ENCODE measurements at places on chromosomes 2 and 18. TPM values are rescaled to one million over a fixed set of nuclear protein-coding genes. Genes with fewer than 3 reads are reported as not detected.

The TUBB8B gene
- not detected for total RNA-seq

The KCNJ3 gene
- 2.6 TPM for total RNA-seq

The IMPA2 gene
- total RNA-seq = 82.8 TPM

The NLRC4 gene
- 1.4 TPM for total RNA-seq

The IL1RL2 gene
- not detected for total RNA-seq

The SERPINB13 gene
- not detected for total RNA-seq

The GPR35 gene
- total RNA-seq = 2.2 TPM

The AQP4 gene
- total RNA-seq = 24.6 TPM

The SGO2 gene
- 1.5 TPM for total RNA-seq

The GKN2 gene
- not detected for total RNA-seq

The EVX2 gene
- not detected for total RNA-seq

The CYBRD1 gene
- total RNA-seq = 69.8 TPM

The LPIN1 gene
- total RNA-seq = 64.6 TPM

- no peak for DNase-seq
These were observed 30.6 kb upstream of the FAM237A start for GRCh38 chr2:206611736-206612135.

DNA sequence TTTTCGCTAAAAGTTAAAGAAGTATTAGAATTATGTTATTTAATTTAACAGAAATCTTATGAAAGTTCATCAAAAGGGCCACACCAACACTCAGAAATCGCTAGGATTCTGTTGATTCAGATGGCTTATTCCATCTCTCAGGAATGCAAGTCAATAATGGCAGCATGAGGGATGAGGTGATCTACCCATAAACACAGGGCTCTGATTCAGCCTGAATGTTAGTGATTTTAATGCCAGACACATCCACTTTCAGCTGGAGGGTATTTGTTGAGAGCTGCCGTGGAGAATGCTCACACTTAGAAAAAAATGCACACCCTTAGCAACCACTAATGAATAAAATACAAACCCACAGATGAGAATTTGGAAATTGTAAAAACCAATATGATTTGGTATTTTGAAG is 173.3 kb upstream of the ERBB4 start:
- no peak for DNase-seq

- DNase-seq = no peak
These were observed 55.5 kb upstream of the PIK3C3 start for GRCh38 chr18:41899535-41899934.

DNA sequence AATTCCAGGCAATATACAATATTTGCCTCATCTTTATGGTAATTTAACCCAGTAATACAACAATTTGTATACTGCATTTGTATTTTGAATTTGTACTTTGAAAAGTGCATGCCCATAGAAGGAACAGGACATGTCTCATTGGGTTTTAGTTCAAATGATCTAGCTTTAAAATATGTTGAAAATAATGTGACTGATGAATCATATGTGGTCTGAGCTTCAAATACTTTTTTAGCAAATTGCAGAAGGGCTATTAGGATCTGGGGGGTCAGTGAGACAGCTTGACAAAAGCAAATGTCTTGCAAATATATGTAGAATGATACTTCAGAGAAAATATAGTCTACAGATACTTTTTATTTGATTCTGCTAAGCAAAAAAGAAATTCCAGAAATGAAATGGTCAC is 248.9 kb downstream of the DCC start:
- no peak for DNase-seq

GRCh38 chr2:1730015-1730927 is 14.0 kb downstream of the PXDN start:
- no peak for DNase-seq

- peak; percentile 50 for DNase-seq
These were observed 11.1 kb downstream of the OTOF start for GRCh38 chr2:26466662-26467310.

DNA sequence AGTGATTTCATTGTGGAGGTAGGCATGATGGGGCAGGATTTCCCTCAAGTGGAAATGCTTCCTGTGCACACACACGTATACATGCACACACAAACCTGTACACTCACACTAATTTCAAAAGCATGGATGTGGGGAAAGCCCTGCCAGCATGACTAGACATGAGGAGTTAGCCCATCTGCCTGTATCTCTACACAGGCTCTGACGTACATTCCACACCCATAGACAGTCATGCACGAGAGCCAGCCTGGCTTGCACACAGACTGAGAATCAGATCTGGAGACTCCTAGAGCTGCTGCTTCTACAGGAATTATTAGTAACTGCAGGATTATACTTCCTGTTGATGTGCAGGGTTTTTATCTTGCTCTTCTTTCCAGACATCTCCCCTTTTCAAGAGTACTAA is 27.3 kb upstream of the NFU1 start:
- peak; percentile 70 for DNase-seq

DNA sequence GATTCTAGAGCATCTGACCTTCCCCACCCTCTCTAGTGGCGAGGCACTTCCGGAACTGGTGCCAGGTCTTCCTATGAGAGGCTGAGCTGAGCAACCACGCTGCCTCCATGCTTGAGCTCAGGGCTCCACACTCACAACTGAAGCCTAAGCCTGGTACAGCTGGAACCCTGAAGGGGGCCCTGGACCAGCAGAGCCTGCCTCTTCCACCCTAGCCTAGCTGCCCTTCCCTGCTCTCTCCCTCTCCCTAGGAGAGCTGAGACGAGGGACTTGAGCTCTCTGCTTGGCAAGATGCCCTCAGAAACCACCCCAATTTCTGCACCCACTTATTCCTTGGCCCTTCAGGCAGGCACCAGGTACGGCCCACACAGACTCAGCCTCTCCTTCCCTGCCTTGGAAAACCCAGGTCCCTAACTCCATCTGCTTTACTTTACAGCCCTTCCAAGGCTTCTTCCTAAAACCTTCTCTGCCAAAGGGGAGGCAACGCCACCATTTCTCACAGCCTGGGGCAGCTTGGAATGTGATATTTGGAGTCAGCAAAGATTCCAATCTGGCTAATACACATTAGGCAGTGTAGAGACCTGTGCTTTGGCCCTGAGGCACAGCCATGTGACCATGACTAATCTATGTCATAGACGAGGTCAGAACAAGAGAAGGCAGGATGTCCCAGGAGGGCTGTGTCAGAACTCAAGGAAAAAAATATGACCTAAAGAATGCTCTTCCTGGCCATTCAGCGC is 18.8 kb downstream of the COX7A2L start:
- DNase-seq = no peak

DNA sequence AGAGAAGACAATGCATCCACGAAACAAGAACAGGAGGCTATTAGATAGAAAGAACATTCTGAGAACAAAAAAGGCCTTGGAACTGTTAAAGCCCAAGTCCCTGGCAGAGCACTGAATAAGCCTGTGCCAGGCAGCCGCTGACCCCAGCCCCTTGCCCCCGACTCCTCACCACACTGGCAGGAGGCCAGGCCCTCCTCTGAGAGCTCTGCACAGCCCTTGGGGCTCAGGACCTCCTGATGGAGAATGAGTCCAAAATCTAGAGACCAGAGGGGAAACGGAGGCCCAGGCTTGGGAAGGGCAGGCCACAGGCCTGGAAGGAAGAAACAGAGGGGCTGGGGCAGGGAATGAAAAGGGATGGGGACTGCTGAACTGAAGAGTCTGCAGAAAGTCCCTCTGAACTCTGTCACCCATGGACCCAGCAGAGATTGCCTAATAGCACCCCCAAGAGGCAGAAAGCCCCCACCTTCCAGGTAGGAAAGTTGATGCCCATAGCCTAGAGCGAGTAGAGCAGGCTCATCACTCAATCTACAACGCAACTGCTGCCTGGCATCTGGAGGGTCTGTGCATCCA is 18.3 kb upstream of the TNS1 start:
- DNase-seq = no peak

GRCh38 chr2:209424781-209425470 is 1.1 kb downstream of the MAP2 start:
- DNase-seq = no peak

- no peak for DNase-seq
These were observed 79.7 kb downstream of the PID1 start for GRCh38 chr2:229191413-229191812.

DNA sequence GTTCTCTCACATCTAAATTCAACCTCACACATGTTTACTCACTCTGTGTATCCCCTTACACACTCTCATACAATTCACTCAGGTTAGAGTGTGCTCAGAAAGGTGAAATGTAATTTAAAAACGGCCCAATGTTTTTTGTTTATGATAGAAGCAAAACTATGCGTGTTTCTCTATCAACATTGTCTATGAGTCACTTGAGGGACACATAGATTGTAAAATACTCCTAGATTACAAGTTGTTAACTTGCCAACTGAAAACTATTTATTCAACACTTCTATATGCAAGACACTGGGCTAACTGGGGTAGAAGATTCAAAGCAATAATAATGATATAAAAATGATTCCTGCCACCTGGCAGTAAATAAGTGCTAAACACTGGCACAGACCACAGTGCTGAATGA is 24.6 kb downstream of the CCDC195 start:
- no peak for DNase-seq

DNA sequence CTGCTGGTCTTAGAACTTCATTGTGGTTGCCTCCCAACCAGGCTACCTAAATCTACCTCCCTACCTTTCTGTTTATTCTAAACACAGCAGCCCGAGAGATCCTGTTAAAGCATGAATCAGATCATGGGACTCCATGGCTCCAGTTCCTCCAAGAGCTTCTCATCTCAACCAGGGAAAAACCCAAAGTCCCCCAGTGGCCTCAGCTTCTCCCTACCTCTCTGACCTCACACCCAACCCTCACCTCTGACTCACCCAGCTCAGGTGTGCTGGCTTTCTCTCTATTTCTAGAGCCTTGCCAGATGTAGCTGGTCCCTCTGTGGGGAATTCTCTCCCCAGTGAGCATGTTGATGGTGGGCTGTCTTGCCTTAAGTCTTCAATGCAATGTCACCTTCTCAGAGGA is 93.8 kb upstream of the COPS8 start:
- no peak for DNase-seq

DNA sequence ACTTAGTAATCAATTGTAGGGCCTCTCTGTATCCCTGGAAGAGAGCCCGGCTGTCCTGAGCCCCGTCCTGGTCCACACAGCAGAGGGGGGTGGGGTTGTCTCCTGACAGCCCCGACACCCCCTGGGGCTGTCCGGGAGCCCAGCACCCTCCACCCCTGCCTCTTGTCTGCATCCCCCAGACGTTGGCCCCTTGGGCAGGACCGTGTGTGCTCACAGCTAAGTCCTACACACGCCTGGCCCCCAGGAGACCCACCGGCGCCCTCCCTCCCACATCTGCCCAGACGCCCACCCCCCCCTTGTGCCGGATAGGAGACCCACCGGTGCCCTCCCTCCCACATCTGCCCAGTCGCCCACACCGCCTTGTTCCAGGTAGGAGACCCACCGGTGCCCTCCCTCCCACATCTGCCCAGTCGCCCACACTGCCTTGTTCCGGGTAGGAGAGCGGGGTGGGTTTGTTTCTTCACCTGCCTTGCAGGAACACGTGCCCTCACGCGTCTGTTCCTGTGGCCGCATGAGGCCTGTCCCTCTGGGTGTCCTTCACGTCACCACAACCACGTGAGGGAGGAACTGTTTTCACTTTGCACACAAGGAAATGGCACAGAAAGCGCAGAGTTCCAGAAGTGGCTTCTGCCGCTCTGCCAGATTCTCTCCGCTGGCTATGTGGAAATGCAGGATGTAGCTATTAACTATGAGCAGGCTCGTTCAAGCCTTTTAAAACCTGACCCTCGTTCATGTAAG is 61.1 kb upstream of the NFATC1 start:
- DNase-seq = no peak

GRCh38 chr2:168465594-168465993 is 9.5 kb downstream of the CERS6 start:
- DNase-seq = no peak

DNA sequence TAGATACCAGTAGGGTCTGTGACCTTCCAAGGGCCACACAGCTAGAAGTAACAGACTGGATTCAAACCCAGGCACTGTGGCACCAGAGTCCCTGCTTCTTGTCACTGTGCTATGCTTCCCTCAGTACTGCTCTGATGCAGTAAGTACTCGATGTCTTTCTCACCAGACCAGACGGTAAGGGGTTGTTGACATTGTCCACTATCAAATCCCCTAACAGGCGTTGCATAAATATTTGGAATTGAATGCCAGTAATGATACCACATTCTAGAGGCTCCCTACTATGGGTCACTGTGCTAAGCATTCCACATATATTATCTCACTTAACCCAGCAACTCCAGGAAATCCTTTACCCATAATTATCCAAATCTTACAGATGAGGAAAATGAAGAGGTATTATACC is 223.1 kb downstream of the C1D start:
- no peak for DNase-seq

DNA sequence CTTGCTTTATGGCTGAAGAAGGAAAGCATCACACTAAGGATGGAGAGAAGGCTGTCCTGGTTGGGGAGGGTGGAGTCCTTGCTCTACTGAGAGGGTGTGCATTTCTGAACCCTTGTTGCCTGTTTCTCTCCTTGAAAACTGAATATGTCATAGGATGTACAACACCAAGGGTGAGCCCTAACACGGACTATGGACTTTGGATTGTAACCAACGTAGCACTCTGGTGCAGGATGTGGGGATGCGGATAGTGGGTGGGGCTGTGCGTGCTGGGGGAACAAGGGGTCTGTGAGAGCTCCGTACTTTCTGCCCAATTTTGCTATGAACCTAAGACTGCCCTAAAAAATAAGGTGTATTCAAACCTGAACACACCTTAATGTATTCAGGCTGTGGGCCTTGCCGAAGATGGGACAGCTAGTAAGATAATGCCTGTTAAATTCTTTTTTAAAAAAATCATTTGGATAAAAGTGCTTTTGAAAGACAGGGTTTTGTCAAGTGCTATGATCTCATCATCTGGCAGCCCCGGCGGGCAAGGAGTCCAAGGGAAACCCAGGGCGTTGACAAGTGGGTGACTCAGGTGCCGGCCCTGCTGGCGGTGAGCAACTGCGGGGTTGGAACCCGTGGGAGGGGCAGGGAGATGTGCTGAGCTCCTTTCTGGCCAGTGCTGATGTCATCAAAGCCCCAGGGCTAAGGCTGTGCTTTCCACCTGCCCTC is 54.0 kb downstream of the GATA6 start:
- peak; percentile 81 for DNase-seq

DNA sequence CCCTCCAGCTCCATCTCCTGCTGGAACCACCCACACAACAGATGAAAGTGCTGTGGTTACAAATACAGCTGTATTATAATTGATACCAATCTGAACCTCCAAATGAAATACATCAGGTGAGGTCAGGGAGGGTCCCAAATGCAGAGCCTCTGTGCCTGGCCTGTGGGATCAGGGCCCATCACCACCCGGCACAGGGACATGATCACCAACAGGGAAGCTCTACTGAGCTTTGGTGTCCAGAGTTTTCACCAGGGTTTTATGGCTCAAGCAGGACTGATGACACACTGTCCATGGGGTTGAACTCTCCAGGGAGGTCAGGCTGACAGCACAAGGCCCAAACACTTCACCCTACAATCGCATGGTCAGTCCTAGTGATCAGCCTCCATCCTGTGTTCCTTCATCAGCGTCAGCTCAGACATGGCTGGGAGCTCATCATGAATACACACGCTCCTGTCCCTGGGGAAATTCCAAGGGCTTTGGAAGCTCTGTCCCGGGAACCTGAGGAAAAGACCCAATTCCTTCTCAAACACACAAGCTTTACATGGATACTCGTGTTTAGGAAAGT is 3.9 kb upstream of the PXDN start:
- DNase-seq = no peak

GRCh38 chr18:72468021-72468710 is 76.0 kb downstream of the CBLN2 start:
- DNase-seq = no peak
